ENCODE measurements at places on chromosomes 12 and 14.

DNA sequence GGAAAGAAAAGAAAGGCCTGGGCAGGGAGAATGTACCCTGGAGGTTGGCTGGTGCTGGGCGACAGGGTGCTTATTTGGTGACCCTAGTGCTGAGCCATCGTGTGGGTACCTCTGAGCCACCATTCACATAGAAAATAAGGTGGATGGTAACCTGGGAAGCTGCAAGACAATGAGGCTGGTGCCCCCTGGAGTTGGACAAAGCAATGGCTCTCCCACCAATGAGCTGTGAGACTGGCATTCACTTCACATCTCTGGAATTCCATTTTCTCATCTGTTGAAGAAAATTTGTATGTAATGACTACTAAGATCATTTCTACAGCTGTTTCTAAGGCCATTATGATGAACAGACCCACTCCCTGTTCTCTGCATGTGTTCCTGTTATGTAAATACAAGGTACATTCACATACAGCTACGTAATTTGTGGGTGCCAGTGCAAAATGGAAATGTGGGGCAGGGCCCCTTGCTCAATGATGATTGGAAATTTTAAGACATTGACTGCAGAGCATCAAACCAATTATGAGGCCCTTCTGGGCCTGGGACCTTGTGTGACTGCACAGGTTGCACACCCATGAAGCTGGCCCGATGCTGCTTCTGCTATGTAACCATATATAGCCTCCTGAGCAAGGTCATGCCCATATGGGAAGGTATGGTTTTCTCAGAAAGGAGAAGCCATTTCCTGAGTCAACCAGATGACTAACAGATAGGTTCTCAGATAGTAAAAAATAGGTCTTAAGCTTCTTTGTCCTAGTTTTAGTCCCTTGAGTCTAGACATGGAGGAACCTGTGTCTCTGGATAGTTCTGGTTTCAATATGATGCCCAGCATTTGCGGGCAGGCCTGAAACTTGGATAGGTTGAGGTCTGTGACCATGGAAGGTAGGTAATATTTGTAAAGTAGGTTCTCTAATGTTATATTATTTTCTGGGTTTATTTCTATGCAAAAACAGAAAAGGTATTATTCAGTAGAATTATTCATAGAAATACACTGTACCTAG, 63.4 kb upstream of the IGF1 start:
- no peak for DNase-seq

DNA sequence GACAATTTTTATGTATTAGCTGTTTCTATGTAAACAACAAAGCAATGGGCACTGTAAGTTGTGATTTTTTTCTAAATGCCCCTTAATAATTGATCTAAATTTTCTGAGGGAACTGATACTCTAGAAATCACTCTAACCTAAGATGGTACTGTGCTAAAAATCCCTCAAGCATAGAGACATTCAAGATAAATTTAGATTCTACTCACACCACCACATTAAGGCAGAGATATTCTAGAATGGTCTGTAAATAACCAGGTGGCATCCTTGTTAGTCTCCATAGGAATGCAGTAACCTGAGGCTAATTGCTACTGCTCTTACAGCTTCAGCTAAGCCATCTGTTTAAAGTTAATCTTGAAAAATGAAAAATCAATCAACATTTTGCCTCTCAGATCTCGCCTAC, 87.3 kb downstream of the SLC41A2 start:
- no peak for DNase-seq

- no peak for DNase-seq
Observed at GRCh38 chr12:85630851-85631250, 205.4 kb downstream of the RASSF9 start.

- peak; percentile 78 for DNase-seq
Observed at GRCh38 chr14:21087294-21088091, 11.0 kb downstream of the ZNF219 start.

- DNase-seq = no peak
Observed at GRCh38 chr14:66380143-66380542, 106.0 kb upstream of the CCDC196 start.

- no peak for DNase-seq
Observed at GRCh38 chr12:41076114-41076513, 112.0 kb upstream of the PDZRN4 start.

DNA sequence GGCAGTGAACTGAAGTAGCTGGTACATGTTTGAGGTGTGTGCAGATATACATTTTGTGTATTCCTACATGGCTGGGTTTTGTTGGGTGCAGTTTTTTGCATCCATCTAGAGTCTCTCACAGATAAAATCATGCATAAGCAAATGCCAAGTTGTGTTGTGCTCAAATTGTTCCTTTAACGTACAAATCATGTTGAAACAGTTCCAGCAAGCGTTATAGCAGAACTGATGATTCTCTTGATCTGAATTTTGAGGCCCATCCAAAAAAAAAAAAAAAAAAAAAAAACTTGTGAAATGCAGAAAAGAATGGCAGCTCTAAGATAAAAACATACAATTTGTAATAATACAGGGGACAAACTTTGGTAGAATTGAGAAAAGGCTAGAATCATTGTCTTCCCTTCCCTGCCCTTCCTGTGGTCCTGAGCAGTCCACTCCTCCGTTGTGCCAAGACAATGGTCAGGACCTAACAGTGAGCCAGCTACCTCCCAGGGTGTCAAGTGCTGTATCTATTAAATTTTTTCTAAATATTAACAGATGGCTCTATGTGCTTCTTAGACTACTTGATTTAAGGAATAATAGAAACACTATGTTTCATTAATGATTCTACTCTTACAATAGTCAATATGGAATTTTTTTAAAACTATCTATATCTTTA, 122.1 kb downstream of the PLEKHA5 start:
- DNase-seq = no peak

GRCh38 chr14:104228221-104228620, 89.8 kb downstream of the KIF26A start:
- no peak for DNase-seq

- DNase-seq = no peak
Observed at GRCh38 chr14:50497351-50497750, 35.0 kb downstream of the MAP4K5 start.

DNA sequence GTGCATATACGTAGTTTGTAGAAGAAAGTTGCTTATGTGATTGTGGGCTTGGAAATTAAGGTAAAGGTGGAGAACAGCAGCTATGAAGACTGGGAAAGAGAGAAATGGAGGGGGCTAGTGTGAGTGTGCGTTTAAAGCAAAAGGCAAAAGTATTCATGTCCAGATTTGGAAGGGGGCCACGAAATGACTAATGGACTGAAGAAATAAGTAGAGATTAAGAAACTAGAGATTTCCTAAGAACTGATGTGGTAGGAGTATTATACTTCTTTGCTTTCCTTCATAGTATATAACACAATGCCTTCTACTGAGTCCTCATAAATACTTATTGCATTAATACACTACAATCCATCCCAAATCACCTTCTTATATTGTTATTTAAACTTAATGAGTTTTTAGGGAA, 298.6 kb upstream of the NOVA1 start:
- DNase-seq = peak; percentile 18

- DNase-seq = no peak
Observed at GRCh38 chr12:131351319-131352028, 359.4 kb upstream of the SFSWAP start.

GRCh38 chr12:99121546-99121945, 476.5 kb downstream of the APAF1 start:
- DNase-seq = no peak

DNA sequence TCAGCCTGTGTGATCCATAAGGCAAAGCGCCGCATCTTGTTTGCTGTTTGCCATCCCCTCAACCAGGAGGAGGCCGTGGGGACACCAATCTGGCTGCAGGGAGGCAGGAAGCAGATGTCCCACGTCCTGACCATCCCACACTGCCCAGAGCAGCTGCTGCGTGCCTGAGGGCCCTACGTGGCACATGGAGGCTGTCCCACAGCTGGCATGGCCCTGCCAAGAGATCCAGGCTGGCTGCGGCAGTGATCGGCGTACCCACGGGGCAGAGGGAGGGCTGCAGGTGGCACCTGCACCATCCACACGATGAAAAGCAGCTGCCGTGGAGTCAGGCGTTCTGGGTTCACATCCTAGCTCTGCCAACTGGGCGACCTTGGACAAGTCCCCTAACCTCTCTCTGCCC, 42.0 kb downstream of the NCOR2 start:
- no peak for DNase-seq

- DNase-seq = no peak
Observed at GRCh38 chr12:56120158-56120846, 2.2 kb downstream of the ZC3H10 start.

- no peak for DNase-seq
Observed at GRCh38 chr12:71857657-71858056, 18.1 kb downstream of the TBC1D15 start.

DNA sequence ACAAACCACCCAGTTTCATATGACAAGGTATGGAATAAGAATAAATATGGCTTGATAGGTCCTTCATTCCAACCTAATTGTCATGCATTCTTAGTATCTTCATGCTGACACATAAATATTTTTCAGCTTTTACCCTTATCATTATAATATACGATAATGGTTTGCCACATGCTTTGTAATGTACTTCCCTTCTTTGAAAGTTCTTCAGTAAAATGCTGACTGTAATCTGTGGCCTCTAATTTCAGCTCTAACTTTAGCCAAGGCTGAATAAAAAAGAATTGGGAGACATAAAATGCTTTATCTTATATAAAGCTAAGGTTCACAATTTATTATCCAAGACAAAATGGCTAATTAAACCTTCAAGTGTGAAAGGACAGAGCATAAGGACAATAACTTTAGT, 2.6 kb upstream of the MAP4K5 start:
- no peak for DNase-seq

DNA sequence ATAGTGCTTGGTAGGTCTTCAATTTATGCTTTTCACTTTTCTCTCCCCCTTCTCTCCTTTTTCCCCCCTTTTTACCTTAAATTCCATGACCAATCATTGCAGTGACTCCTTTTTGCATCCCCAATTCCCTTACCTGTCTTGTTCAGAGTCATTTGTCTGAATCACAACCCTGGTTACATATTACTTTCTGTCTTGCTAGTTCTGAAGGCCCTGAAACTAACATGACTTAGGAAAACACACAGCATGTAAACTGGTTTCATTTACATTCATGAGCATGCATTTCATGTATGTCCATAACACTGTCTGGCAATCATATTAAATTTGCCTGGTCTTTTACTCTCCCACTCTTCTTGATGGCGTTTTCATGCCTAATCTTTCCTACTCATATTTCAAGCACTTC, 20.3 kb upstream of the FOXG1 start:
- no peak for DNase-seq

DNA sequence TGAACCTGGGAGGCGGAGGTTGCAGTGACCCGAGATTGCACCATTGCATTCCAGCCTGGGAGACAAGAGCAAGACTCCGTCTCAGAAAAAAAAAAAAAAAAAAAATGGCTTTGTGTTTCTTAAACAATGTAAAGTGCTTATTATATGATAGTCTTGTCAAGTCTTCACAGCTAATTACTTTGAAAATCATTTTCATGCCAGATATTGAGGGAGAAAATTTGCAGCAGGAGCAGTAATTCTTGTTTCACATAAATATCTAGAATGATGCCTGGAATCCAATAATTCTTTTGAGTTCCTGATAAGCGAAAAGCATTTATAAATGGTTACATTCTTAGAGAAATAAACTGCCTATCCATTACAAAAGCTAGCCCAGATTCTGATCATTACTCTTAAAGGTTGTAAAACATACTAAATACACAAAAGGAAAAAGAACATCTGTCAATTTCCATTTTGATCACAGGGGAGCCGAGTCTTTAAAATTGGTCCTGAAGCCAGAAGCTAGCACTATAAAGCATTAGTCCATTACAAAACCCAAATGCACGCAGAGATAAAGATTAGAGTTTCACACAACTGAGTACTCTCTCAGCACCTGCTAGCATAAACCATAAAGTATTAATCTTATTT, 50.3 kb downstream of the IFT81 start:
- DNase-seq = no peak

DNA sequence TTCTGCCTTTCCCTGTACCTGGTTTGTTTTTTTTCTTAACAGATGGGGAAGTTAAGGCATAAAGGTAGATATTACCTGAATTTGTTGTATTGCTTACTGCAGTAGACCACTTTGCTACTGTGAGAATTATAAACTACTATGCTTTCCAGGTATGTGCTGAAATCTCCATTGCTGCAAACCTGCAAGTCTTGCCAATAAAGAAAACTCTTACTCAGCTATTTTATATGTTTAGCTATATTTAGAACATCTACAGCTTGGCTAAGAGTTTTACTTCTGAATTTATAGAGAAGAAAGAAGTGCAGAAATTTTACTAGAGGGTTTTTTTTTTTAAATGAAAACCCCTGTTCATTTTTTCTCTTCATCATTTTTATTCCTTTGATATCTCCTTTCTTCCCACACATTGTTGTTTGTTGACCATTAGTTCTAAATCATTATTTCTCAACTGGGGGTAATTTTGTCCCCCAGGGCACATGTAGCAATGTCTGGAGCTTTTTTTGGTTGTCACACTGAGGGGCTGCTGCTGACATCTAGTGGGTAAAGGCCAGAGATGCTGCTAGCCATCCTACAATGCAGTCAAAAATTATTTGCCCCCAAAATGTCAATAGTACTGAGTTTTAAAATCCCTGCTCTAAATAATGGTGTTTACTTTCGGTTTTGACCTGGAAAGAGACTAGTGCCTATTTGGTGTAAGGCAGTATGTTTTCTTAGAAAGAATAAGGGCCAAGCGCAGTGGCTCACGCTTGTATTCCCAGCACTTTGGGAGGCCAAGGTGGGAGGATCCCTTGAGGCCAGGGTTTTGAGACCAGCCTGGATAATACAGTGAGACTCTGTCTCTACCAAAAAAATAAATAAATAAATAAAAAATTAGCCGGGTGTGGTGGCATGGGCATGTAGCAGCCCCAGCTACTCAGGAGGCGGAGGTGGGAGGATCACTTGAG, 48.6 kb downstream of the PCNX1 start:
- DNase-seq = no peak

- no peak for DNase-seq
Observed at GRCh38 chr12:32754111-32754510, 1.6 kb downstream of the YARS2 start.

- no peak for DNase-seq
Observed at GRCh38 chr14:80839743-80840142, 101.8 kb downstream of the CEP128 start.
